ENCODE measurements at places on chromosomes 5 and 9.

DNA sequence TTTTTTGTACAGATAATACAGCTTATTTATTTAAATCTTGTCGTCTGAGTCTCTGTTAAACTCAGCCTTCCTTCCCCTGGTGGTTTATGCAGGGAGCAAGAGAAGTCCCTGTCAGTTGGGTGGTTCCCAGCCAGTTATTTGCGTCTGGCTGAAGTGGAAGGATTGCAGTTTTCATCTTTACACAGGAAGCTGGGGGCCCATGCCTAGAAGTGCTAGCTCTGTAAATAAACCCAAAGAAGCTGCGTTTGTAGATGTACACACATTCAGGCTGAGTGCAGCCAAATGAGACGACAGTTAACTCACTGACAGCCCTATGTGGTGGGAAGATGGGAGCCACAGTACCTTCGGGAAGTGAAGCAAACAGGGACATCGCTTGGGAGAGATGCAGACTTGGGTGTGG lies 122.1 kb downstream of the SAXO1 start:
- DNase-seq = no peak

DNA sequence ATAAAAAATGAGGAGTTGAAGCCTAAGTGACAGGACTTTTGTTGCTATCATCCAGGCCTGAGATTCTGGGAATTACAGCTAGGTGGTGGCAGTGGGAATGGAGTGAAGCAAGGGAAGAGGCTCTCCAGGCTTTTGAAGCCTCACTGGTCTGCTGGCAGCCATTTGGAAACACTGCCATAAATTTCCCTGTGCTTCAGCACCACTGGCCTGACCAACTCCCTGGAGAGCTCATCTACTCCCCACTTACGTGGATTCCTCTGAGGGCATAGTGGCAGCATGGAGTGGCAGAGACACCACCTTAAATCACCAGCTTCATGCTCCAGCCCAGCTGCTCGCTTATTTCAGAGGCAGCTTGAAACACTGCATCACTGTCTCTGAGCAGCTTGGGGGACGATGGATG lies 518.2 kb downstream of the TLR4 start:
- DNase-seq = no peak

GRCh38 chr5:174751154-174752000 lies 27.0 kb downstream of the MSX2 start:
- no peak for DNase-seq

DNA sequence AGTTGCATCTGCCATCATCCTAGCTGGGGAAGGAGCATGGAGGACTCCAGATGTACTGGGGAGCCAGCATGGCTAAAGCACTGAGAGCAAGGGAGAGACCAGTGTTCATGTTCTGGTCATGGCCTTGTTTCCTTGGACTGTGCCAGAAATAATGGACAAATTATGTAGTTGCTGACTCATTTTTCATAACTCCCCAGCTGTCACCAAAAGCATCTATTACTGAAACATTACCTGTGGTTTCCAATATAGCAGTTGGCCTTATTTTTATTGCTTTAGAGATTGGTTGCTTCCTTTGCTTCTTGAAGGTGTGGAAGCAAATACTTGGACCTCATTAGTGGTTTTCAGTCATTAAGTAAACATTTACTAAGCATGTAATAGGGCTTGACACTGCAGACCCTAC lies 11.3 kb downstream of the RALGPS1 start:
- DNase-seq = no peak

DNA sequence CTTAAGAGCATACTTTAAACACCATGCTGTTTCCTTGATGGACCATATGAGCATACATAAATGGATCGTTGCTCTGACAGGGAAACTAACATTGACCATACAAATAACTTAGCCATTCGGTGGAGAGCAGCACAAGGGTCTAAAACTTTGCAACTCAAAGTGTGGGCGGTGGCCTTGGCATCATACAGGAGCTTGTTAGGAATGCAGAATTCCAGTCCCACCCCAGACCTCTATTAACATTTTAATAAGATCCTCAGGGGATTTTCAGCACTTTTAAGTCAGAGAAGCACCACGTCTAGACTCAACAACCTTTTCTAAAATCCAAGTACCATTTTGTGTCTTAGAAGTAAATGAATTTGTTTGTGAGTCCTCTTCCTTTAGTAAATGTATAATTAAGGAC lies 260.9 kb downstream of the EBF1 start:
- no peak for DNase-seq

GRCh38 chr5:103255691-103256090 lies 2.9 kb upstream of the MACIR start:
- no peak for DNase-seq

DNA sequence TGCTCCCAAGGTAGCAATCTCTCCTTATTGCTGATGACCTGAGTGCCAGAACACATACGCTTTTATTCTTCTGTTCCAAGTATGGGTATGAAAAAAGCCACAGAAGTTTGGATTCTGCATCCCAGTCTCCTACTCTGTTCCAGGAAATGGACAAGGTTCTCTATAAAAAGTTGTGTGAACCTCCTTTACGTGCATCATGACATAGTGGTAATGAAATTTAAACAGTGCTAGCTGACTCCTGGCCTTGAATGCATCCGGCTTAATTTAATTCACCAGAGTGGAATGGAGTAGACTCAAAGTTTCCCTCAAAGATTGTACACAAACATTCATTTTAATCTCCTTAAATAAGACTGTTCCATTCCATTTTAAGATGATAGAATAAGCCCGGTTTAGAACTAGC lies 68.9 kb downstream of the LURAP1L start:
- DNase-seq = no peak

DNA sequence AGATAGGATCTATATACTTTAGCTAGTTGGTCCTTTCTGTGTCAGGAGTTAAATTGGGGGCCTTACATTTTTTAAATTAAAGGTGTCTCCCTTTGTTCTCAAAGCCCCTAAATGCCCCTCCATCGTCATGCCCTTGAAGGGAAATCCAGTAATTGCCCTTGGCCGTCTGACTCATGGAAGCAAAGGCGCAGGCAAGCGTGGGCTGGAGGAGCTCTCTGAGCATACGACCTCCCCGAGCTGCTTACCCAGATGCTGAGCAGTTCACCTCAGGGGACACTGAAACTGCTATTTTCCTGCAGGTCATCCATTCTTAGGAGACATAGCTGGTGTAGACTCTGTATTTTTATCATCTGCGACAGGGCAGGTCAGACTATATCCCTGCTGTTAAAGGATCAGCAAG lies 23.0 kb downstream of the PCSK1 start:
- no peak for DNase-seq

- DNase-seq = no peak
Measured at GRCh38 chr9:18890372-18890771, 142.6 kb downstream of the SAXO1 start.

GRCh38 chr5:181218795-181219124 lies 4.3 kb upstream of the TRIM41 start:
- no peak for DNase-seq

DNA sequence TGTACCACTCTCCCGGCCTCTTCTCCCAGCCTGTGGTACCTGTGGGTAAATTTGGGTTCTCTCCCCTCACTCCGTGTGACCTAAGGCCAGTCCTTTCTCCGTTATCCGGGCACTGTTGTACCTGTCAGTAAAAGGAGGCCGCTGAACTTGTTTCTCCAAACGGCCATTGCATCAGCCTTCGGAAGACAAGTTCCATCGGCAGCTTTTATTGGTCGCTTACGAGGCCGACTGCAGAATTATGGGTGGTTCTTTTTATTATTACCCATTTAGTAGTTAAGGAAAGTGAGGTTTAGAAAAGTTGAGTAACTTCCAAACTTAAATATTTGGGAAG lies 558 bp downstream of the GRPEL2 start:
- peak; percentile 36 for DNase-seq

DNA sequence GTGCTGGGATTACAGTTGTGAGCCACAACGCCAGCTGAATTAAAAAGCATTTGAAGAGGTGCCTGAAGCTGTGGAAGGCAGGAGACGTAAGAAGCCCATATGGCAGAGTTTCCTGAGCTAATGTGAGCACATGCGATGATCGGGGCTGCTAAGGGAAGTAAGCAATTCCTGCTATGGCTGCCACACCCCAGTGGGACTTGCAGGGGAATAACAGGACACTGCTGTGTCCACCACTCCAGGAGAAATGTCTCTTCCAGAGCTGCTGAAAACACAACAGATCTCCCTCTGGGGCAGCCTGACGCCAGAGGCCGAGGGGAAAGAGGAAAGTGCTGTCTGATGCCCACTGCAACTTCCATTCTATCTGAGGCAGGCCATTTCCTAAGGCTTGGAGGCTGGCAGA lies 46.2 kb upstream of the ANKRD55 start:
- no peak for DNase-seq

- no peak for DNase-seq
Measured at GRCh38 chr5:148751025-148751424, 75.4 kb upstream of the ADRB2 start.

DNA sequence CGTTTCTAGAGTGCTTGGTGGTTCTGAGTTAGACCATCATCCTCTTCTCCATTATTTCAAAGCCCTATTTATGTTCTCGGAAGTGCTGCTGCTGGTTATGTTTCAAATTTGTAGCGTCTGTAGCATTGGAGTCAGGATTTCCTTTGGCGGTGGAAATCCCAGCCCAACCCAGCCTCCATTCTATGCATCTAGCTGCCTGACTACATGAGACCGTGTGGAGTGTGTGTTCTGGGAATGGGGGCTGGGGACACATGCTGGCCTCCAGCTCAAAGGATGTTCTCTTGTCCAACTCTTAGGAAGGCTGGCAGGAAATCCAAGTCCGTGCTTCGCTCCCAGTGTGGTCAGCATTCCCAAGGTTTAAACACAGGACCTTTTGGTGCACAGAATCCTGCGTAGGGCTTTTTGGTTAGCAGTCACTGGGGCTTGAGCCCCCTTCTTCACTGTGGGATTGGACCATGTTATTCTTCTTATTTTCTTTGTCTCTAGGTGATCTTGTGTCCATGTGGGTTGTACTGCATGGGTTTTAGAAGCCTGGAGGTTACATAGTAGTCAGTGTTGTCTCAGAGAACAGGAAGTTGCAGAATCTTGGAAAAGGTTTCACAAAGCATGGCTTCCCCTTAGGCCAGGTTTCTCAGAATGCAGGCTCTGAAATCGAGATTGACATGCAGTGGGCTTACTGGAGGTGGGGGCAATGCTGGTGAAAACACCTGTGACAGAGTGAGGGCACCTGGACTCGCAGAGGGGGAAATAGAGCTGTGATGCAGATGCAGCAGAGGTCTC lies 132.2 kb downstream of the ARHGAP26 start:
- no peak for DNase-seq

DNA sequence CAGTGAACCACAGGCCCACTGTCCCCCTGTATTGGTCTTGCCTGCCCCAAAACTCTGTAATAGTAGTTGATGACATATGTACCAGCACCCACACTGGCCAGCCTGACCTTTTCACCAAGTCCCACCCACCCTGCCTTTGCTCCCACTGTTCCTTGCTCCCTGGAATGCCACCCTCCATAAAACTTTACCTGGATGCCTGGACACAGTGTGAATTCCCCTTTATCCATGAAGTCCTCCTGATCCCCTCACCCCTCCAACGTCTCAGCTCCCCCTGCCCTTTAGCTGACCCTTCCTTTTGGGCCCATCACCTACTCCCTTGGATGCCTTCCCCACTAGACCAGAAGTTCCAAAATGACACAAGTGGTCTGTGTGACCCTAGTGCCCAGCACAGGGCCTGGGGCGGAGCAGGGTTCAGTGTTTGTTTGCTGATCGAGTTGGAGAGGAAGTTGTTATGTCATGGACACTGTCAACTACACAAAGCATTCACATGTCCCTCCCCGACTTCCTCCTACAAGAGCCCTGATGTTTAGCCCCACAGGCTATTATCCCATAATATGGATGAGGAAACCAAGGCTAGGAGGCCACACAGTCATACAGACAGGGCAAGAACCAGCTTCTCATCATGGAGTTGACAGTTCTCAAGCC lies 16.1 kb downstream of the AMBP start:
- DNase-seq = no peak

GRCh38 chr9:74642376-74642775 lies 145.2 kb downstream of the RORB start:
- no peak for DNase-seq

GRCh38 chr9:81072758-81073157 lies 616.6 kb downstream of the TLE1 start:
- no peak for DNase-seq

- no peak for DNase-seq
Measured at GRCh38 chr5:159873680-159874079, 42.6 kb upstream of the ADRA1B start.

DNA sequence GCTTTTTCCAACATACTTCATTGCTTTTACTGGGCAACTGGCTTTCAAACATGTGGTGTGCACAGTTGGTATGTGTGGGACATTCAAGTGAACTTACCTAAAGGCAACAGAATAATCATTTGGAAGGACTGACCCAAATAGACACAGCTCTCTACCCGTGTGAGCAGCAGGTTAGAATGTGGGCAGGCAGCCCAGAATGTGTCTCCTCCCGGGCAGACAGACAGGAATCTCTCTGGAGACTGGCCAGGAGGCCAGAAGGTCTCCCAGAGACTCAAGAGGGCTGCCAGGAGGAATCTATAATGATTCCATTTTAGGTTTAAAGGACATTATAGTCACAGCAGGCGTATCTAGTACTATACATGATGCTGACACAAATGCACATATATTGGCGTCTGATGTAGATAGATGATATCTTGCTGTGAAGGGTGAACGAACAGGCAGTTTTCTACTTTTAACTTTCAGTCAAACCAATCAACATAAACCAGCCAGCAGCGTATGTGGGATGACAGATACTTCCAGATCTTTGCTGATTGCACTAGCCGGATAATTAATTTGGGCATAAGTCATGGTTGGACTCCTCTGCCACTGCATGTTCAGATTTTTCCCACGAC lies 297.4 kb upstream of the ZNF608 start:
- DNase-seq = no peak

DNA sequence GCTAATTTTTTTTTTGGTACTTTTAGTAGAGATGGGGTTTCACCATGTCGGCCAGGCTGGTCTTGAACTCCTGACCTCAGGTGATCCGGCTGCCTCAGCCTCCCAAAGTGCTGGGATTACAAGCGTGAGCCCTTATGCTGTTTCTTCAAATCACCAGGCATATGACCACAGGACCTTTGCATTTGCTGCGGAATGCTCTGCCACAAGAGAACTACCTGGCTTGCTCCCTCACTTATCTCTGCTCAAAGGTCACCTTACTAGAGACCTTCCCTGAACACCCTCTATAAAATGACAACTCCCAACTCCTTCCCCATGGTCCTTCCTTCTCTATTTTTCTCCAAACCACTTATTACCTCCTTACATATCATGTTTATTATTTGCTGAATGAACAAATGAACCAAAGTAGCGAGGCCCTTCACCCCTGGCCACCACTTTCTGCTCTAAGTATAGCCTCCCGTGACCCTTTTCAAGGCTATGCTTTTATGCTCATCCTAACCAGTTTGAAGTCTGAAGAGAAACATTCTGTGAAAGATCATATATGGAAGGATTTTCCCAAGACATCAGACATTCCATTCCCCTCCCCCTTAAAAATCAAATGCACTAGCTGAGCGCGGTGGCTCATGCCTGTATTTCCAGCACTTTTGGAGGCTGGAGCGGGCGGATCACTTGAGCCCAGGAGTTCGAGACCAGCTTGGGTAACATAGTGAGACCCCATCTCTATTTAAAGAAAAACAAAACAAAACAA lies 1.3 kb downstream of the ZER1 start:
- no peak for DNase-seq

- no peak for DNase-seq
Measured at GRCh38 chr9:33813712-33814641, 3.0 kb upstream of the UBE2R2 start.
